ENCODE measurements at places on chromosomes 13 and 19.

- no peak for DNase-seq
Measured at GRCh38 chr19:10921199-10921909, 7.1 kb downstream of the YIPF2 start.

GRCh38 chr19:8361921-8362793 lies 1.8 kb upstream of the ANGPTL4 start:
- peak; percentile 83 for DNase-seq

GRCh38 chr19:39014037-39014436 lies 18.3 kb downstream of the FBXO27 start:
- DNase-seq: no peak

DNA sequence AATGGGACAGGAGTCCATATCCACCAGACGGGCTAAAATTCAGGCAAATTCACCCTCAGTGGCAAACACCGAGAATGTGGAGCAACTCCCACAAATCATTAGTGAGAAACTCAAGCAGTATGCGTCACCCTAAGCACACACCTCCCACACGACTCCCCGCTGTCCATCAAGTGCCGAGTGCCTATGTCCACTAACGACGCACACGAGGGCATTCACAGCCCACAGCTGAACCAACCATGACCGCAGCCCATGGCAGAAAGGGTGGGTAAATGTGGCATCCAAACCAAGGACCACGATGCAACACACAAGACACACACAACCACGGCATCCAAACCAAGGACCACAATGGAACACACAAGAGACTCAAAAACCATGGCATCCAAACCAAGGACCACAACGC lies 22.0 kb downstream of the MIER2 start:
- DNase-seq: no peak

DNA sequence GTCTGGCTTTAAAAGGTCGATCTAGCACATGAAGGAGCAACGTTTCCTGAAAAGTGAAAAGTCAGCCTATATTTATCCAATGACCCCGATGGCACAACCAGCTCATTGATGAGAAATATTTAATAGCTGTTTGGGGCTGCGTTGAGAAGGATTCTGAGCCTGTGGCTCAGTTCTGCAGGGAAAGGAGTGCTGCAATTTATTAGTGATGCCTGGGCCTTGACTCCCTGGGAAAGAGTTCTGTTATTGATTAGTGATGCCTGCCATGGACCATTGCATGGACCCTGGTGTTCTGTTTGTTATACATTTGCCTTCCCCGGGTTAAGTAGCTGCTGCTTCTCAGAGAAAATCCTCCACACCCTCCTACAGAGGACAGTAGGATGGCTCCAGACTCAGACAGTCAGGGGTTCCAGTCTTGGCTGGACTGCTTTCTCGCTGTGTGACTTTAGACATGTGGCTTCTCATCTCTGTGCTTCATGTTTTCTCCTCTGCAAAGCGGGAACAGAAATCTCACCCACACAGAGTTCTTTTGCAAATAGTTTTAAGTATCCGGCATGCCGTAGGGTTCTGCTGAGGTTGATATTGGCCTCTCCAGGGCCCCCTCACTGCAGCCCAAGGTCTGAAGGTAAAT lies 17.7 kb upstream of the PTPRS start:
- no peak for DNase-seq

GRCh38 chr13:26406791-26407190 lies 150.7 kb upstream of the WASF3 start:
- no peak for DNase-seq

DNA sequence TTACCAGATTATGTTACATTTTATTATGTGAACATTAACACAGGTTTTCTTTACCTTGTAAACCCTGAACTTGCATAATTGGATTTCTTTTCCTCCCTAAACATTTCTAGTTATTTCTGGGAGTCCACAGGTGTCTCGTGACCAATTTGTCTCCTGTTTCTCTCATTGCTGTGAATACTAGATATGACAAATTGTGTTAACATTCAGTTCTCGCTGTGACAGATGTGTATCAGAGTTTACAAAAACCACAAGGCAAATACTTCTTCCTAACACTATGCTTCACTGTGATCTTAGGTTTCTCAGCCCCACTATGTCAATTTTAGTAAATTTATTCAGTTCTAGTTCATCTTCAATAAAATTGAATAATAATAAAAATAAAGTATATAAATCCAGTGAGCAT lies 1554.9 kb downstream of the EFNB2 start:
- no peak for DNase-seq

DNA sequence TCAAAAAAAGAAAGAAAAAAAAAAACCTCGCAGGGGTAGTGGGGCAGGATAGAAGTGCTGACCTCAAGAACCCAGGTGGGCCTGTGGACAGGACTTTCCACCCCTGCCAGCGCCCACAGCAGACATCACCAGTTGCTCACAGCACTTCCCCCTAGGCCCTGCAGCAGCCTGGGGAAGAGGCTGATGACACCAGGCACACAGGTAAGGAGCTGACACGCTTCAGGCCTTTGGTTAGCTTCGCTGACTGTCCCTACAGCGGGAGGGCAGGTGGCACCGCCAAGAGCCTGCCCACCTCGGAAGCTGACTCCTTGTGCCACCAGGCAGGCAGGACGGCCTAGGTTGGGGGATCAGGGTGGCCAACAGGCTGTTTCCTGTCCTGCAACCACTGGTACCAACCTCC lies 8.9 kb downstream of the LONP1 start:
- DNase-seq: no peak

- no peak for DNase-seq
Measured at GRCh38 chr13:91323349-91323748, 24.1 kb upstream of the MIR17HG start.

- no peak for DNase-seq
Measured at GRCh38 chr19:18897094-18898029, 1.4 kb upstream of the CERS1 start.

Data from anterior cingulate cortex (tissue), 58 donors.